GM06990 (cell line): ENCODE measurements at places on chromosomes 7 and 10.

- no peak for DNase-seq
Measured at GRCh38 chr7:70527520-70528115, 604.3 kb upstream of the GALNT17 start.

GRCh38 chr7:48424731-48425130 lies 253.5 kb downstream of the ABCA13 start:
- DNase-seq: no peak

GRCh38 chr7:30831227-30831626 lies 60.0 kb downstream of the MINDY4 start:
- no peak for DNase-seq

DNA sequence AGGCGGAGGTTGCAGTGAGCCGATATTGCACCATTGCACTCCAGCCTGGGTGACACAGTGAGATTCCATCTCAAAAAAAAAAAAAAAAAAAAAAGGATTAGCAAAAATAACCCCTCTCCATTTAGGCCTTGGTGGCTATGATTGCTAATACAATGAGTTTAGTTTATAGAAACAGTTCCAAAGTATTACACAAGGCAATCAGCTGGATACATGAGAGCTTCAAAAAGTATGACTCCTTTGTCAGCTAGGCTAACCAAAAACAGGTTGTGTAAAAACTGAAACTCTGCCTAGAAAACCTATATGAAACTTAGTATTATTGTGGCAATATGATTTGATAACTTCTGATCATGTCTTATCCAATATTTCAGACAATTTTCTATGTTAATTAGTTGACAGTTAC lies 57.2 kb downstream of the SUGCT start:
- no peak for DNase-seq

- no peak for DNase-seq
Measured at GRCh38 chr10:1632141-1632540, 105.2 kb downstream of the ADARB2 start.

GRCh38 chr10:86152911-86153310 lies 213.7 kb downstream of the GRID1 start:
- no peak for DNase-seq

DNA sequence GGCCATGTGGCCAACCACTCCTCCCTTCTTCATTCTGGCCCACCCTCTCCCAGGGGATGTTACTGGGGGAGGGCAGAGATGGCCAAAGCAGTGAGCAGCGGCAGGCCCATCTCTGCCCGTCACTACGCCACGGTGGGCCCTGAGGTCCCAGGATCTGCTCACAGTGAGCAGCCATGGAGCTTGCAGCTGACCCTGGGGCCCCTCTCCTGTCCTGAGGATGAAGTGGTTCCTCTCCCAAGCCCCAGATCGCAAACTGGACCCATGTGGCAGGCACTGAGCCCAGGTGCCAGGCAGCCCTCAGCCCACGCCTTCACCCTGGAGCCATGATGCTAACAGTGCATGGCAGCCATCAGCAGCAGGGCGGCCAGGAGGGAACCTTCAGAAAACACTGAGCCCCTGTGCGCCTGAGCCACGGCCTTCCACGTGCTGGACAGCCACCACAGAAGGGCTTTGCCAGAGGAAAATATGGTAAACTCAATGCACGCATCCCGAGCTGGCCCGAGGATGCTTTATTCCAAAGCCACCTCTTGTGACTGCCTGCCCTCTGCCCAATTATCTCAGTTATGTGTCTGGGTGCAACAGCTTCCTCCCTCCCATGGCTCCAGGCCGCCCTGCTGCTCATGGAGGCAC lies 485.7 kb downstream of the PTPRN2 start:
- no peak for DNase-seq

GRCh38 chr7:21543528-21544302 lies 876 bp downstream of the DNAH11 start:
- DNase-seq: no peak

- no peak for DNase-seq
Measured at GRCh38 chr10:61612009-61612408, 50.7 kb upstream of the CABCOCO1 start.

- DNase-seq: no peak
Measured at GRCh38 chr10:442209-442608, 247.3 kb downstream of the DIP2C start.

DNA sequence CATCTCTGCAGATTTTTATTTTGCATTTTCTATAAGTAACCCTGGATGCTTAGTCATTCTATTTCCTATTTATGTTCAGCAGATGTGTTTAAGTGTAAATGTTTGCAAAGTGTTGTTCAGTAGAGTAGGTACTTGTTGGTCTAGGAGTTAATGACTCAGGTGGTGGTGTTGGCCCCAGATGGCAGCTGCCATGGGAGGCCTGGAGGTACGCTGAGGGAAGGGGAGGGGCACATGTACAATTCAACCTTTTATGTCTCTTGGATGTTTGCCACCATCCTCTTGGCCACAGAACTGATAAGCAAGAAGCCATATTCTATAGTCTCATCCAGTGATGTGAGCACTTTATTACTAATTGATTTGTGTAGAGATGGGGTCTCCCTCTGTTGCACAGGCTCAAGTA lies 68.1 kb upstream of the SLC39A12 start:
- DNase-seq: no peak

- DNase-seq: no peak
Measured at GRCh38 chr10:44809647-44810046, 101.5 kb upstream of the TMEM72 start.

- DNase-seq: no peak
Measured at GRCh38 chr10:76291175-76291574, 859.8 kb downstream of the LRMDA start.

- no peak for DNase-seq
Measured at GRCh38 chr10:110812583-110812982, 59.1 kb upstream of the PDCD4 start.

- DNase-seq: no peak
Measured at GRCh38 chr10:71191019-71191418, 21.4 kb upstream of the UNC5B start.

DNA sequence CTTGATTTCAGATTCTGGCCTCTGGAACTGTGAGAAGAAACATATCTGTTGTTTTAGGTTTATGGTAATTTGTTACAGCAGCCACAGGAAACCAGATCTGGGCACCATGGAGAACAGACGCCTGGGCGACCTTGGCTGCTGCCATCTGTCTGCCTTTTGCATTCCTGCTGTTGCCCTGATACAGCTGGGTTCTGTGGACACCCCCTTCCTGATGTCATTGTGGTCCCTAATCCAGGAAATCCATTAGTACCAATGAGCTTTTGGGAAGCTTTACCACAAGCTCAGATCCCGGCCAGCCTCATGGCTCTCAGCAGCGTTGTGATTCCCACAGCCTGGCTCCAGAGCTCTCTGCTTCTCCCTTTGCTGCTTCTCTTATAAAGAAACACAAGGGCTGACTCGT lies 174.2 kb upstream of the NPS start:
- no peak for DNase-seq

- no peak for DNase-seq
Measured at GRCh38 chr7:27235387-27236311, 7.0 kb upstream of the EVX1 start.

- DNase-seq: no peak
Measured at GRCh38 chr10:7184660-7185366, 226.0 kb downstream of the SFMBT2 start.

DNA sequence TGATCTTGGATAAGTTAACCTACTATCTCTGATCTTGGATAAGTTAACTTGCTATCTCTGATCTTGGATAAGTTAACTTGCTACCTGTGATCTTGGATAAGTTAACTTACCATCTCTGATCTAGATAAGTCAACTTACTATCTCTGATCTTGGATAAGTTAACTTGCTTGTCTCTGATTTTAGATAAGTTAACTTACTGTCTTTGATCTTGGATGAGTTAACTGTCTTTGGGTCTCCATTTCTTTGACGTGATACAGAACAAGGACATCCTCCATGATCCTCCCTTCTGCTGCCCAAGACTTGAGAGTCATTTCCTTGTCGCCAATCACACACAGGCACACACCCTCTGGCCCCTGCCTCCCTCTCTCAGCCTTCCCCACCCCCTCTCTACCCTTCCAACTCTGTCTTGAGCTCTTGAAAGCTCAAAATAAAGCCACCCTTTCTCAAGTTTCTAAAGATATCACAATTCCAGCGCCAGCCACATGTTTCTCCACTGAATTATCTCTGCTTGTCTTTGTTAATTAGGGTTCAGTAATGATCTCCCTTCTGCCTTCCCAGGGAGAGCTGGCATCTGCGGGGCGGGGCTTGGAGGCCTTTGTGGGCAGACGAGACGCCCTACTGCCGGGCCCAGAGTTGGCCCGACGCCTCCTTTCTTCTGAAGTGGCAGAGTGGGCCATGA lies 85.1 kb upstream of the GTF2I start:
- no peak for DNase-seq

GRCh38 chr7:84149573-84149972 lies 45.0 kb downstream of the SEMA3A start:
- no peak for DNase-seq

GRCh38 chr10:13883636-13884444 lies 297.1 kb downstream of the PRPF18 start:
- no peak for DNase-seq

DNA sequence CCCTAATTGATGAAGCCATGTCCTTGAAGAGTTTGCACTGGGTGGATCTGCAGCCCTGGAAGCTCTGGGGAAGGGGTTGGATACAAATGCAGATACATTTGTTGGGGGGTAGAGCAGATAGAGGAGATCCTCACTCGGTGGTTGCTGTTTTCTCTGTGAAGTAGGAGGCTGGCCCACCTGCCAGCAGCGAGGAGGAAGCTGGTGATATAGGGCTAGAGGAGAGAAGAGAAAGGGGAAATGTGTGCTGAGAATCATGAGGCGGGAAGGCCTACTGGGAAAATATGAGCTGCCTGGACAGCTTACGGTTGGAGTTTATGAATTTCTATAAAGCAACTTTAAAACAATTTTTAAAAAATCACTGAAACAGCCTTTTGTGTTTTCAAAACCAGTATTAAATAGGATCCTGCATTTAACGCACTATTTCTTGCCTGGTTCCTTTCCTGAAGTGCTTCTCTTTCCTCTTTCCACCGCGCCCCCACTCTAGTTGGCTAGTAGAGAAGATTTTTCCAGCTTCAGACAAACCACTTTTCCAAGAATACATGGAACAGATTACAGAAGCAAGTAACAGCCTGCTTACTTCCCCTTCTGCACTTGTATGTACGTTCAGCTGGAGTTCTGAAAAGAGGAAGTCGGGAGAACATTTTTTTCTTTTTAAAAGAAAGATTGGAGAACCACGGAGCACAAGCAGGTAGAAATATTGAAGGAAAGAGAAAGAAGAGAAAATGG lies 100.6 kb upstream of the GLCCI1 start:
- DNase-seq: no peak

DNA sequence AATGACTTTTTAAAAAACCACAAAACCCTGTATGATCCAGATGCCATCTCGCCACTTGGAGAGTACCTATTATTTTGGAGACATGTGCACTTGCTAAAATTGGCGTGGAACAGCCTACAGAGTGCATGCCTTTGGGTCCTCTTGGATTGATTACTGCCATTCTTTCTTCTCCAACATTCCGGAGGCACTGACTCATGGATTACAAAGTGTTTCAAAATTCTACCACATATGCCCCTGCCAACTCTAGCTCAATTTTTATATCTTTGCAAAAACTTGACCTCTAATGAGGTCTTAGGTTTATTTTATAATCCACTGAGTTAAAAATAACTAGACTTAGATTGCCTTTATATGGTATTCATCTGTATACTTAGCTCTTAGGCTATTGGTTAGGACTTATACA lies 55.8 kb upstream of the KIF5B start:
- no peak for DNase-seq

DNA sequence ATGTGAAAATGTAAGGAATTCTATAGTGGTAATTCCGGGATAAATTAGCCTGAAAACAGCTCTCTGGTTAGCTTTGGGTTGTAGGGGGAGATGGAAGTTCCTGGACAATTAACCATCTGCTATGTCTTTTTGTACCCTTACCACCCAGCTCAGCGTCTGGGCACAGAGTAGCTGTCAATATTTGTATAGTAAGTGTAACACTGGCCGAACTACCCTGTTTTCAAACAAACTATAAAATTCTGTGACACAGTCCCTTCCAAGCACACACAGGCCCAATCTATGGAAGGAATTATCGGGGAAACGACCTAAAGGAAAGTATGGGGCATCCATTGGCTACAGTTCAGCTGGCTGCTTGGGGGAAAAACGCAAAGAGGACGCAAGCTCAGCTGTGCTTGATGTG lies 869 bp upstream of the LHFPL3 start:
- no peak for DNase-seq

- no peak for DNase-seq
Measured at GRCh38 chr10:107163881-107164861, at the start of gene SORCS1. TSS of gene SORCS1 (minus strand) at chr10:107164706.

- DNase-seq: no peak
Measured at GRCh38 chr10:99555371-99555770, 22.6 kb downstream of the NKX2-3 start.

DNA sequence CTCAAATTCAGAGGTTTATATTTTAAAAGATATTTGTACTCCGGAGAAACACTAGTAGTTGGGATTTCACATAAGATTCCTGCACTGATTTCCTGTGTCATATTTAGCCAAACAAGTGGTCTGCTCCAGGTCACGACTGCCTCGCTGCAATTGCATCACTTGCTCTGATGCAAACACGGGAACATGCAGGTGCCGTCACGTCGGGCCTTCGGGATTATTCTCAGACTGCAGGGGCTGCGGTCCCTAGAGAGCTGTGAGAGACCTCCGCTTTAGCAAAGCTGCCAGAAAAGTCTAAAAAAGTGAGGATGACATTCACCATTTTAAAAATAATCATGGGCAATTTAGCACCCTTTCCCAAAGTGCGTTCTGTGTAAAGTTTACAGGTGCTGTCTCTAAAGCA lies 93.5 kb upstream of the DDC start:
- no peak for DNase-seq
